HFFc6 (cell line): ENCODE measurements at places on chromosomes 2 and 18.

GRCh38 chr2:95383635-95384027 lies 18.9 kb upstream of the FAHD2A start:
- no peak for DNase-seq

DNA sequence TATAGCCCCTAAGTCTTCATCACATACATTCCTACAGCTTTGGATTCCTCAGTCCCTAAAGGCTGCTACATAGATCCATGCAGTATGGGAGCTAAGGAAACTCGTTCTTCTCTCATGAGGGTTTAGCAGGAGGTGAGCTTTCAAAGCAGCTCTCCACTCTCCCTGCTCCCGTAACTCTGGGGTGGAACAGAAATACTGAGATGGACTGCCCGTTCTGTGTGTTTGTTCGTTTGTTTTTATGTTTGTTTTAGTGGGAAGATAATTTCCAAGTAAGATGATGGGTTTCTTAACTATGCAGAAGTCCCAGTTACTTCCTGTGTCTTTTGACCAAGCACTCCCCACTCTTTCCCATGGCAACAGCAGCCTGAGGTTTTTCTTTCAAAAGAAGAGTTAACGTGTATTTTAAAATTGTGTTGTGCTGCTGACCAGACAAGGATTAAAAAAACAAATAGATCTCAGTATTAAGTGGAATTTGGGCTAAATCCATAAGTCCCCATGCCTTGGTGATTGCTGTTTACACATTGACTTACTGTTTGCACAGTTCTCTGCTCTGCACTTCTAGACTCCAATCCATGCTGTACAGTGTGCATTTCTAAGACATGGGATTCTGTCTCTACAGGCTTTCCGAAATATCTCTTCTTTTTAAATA lies 156.4 kb upstream of the SH3BP4 start:
- DNase-seq = peak; percentile 10

DNA sequence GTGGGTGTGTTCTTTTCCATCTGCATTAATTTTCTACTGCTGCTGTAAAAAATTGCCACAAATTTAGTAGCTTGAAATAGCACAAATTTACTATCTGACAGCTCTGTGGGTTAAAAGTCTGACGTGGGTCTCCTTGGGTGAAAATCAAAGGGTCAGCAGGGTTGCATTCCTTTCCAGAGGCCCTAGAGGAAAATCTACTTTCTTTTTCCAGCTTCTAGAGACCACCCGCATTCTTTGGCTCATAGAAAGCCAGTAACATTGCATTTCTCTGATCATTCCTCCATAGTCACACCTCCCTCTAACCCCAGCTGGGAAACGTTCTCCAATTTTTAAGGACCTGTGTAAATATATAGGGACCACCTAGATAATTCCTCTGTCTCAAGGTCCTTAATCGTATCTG lies 128.8 kb downstream of the ATL2 start:
- DNase-seq = no peak

- no peak for DNase-seq
These were observed 202.8 kb downstream of the WDR7 start for GRCh38 chr18:56853961-56854360.

- no peak for DNase-seq
These were observed at the start of gene VSNL1 for GRCh38 chr2:17540093-17540812. TSS of gene VSNL1 (plus strand) at chr2:17540696. CDS start at chr2:17592075, 51,379 bp downstream.

- DNase-seq = no peak
These were observed 30.4 kb downstream of the TOGARAM2 start for GRCh38 chr2:29011418-29012060.

DNA sequence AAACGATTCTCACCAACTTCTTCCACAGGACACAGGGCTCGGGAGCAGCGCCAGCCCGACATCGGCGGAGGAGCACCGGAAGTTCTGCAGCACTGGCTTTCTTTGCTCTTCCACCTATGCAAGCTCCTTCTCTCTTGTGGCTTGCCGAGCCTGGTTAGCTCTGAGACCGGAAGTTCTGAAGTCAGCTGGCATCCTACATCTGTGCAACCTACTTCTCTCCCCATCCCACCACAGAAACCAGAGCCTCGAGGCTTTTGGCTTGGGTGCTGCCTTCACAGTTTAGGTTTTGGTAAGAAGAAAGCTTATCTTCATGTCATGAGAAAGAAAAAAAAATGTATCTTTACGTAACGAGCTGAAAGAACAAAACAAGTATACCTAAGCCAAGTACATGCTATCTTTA lies 111.7 kb downstream of the ANKRD44 start:
- DNase-seq = no peak

DNA sequence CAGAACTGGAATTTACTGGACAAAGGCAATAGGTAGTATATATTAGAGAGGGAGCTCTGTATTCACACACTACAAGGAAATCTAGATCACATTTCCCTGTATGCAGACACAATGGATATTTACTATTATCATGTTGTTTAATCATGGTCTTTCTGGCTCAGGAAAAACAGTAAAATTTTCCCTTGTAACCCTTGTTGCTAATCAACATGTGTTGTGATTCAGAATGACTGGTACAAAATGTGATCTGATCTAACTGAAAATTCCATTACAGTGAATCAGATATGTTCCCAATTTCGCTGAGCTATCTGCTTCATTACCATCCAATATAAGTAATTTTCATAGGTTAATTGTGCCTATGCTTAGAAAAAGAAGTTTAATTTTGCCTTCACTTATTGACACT lies 1109.7 kb downstream of the LRP1B start:
- peak; percentile 83 for DNase-seq

- no peak for DNase-seq
These were observed 16.7 kb downstream of the DSG4 start for GRCh38 chr18:31393286-31393685.

DNA sequence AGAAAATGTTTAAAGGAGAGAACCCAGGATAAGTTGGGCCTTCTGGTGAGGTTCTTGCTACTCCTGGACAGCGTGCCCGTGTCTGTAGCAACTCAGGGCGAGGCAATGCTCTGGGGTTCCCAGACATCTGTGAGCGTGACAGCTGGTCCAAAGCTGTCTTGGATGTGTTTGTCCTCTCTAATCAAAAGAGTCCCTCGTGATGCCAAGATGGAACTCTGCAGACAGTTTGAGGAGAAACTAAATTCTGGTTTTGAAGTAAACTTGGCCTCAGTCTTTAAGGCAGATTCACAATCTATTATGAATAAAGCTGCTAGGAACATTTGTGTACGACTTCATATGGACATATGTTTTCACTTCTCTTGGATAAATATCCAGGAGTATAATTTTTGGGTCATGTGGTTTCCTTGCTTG lies 47.3 kb downstream of the TMEM17 start:
- DNase-seq = no peak

GRCh38 chr2:188751816-188752215 lies 222.4 kb upstream of the COL3A1 start:
- DNase-seq = no peak

- no peak for DNase-seq
These were observed 80.7 kb downstream of the EML4 start for GRCh38 chr2:42249887-42250286.

- no peak for DNase-seq
These were observed 80.3 kb downstream of the VSNL1 start for GRCh38 chr2:17620841-17621240.

- DNase-seq = no peak
These were observed 51.8 kb upstream of the CTDP1 start for GRCh38 chr18:79627750-79628294.

DNA sequence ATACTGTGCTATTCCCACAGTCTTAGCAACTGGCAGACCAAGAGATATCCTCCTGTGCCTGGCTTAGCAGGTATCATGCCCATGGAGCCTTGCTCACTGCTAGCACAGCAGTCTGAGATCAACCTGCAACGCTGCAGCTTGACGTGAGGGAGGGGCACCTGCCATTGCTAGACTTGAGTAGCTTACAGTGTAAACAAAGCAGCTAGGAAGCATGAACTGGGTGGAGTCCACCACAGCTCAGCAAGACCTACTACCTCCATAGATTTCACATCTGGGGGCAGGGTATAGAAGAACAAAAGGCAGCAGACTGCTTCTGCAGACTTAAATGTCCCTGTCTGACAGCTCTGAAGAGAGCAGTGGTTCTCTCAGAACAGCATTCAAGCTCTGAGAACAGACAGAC lies 74.8 kb downstream of the AKAIN1 start:
- no peak for DNase-seq

- peak; percentile 49 for DNase-seq
These were observed 513.4 kb upstream of the NETO1 start for GRCh38 chr18:73381016-73381698.

DNA sequence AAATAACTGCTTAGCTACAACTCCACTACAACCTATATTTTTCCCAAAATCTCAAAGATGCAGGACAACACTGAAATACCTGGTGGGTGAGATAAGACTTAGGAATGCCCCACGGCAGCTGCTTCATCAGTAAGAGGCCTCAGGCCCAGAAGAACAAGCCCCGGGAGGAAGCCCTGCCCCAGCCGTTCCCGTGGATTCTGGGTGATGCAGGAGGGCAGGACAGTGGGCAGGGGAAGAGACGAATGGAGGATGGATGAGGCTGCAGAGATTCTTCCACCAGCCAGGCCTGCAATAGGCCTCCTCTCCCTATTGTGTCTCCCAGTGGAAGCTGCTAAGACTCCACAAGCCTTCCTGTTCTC lies 197.9 kb upstream of the HDAC4 start:
- no peak for DNase-seq

- no peak for DNase-seq
These were observed 123.9 kb upstream of the CD302 start for GRCh38 chr2:159921752-159922404.

- DNase-seq = peak; percentile 47
These were observed 67.5 kb downstream of the TANC1 start for GRCh38 chr2:159035790-159036411.

GRCh38 chr2:183666031-183666430 lies 541.8 kb downstream of the NUP35 start:
- no peak for DNase-seq

DNA sequence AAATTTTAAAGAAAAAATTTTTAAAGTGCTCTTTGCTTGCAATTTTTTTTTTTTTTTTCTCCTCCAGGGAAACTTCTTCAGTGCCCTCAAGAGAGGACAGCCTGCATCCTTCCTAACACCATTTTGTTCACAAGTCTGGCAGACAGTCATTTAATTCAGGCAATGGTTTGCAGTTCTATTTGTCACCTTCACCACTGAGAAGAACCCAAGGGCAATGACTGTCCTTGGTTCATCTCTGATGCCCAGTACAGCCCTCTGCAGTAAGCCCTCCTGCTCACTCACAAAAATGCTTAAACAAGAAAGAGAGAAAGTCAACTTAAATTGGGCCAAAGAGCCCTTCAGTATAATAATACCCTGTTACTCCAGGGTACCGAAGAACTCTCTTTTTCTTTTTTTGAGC lies 52.4 kb downstream of the TGFA start:
- DNase-seq = no peak

GRCh38 chr2:126227250-126227649 lies 428.7 kb upstream of the GYPC start:
- no peak for DNase-seq

- DNase-seq = no peak
These were observed 153.8 kb downstream of the AQP4 start for GRCh38 chr18:26711756-26712155.

GRCh38 chr18:54387631-54388030 lies 29.9 kb downstream of the C18orf54 start:
- DNase-seq = no peak

DNA sequence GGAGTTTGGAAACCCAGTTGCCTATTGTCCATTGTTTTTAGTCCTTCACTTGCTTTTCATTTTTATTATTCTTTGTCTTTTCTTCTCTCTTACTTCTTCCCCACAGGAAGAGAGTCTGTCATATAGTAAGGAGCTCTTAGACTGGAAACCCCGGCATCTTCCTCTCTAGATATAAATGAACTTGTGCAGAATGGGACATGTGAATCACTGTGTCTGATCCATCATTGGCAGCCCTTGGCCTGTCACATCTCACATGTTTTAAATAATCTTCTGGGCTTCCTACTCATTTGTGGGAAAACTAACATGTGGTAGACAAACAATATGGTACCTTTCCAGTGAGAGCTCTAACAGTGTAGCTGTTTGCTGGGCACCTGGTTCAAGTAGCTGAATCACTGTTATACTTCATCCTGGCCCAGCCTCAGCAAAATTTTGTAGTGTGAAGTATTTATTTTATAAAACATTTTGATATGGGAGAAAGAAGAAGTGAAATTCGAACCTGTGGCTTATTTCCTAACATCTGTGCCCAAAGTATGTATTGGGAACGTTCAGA lies 112.8 kb downstream of the PHLPP1 start:
- DNase-seq = no peak
